Fibroblast of upper back skin (primary cell): ENCODE measurements at places on chromosomes 2 and 18.

DNA sequence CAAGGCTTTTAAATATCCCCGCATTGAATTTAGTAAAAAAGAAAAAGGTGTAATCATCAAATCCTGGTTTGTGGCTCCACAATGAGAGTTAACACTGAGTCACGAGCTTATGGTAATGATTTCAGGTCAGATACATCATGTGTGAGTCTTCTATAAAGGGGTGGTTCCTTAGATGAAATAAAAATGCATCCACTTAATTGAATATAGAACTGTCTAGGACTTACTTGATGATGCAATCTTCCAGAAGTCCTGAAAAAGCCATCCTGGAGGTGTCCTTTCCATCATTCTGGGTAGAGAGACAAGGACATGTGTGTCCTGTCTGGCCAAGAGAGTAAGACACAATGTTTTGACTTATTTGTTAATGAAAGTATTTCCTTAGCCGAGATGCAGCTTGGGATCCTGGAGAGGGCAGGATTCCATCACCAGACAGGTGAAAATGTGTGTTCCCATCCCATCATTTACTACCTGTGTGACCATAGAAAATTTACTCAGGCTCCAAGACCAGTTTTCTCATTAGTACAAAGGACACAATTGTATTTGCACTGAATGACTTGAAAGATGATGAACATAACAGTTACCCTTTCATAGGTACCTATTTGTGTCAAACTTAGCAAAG is 1539.8 kb upstream of the PIK3C3 start:
- DNase-seq, result peak; percentile 15

DNA sequence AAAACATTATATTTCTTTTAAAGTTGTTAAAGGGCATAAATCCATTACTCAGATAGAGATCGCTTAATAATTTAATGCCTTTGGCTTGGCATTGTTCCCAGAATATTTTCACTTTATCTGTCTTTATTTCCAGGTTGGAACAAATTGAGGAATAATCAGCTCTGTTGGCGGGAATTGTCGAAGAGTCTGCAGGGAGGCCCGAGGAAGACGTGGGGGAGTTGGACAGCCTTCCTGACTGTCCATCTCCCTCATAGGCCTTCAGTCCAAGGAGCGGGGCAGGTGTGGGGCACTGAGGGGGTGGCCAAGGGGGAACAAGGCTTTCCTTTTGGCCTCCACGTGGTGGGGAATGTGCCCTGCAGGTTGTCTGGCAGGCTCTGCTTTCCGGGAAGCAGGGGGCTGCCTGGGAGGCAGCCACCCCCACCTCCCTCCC is 179.6 kb downstream of the ZBTB7C start:
- no peak for DNase-seq

GRCh38 chr2:106065983-106066820 is 127.9 kb downstream of the UXS1 start:
- DNase-seq, result no peak

GRCh38 chr2:160324161-160324800 is 124.2 kb upstream of the ITGB6 start:
- DNase-seq, result peak; percentile 55

DNA sequence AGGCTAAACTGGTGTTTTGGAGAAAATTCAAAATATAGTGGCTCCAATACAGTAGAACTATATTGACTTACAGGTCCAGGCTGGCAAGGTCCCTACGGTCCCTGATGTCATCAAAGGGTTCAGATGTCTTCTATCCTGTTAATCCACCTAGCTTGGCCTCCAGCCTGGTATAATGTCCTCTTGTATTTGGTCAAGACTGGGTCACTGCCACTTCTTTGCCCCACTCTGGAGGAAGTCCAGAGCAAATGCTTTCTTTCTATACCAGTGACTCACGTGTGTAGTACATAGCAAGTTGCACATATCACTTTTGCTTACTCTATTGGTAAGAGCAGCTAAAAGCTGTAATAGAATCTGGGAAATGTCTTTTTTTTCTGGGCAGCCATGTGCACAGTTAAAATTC is 80.8 kb downstream of the LCLAT1 start:
- DNase-seq, result no peak

DNA sequence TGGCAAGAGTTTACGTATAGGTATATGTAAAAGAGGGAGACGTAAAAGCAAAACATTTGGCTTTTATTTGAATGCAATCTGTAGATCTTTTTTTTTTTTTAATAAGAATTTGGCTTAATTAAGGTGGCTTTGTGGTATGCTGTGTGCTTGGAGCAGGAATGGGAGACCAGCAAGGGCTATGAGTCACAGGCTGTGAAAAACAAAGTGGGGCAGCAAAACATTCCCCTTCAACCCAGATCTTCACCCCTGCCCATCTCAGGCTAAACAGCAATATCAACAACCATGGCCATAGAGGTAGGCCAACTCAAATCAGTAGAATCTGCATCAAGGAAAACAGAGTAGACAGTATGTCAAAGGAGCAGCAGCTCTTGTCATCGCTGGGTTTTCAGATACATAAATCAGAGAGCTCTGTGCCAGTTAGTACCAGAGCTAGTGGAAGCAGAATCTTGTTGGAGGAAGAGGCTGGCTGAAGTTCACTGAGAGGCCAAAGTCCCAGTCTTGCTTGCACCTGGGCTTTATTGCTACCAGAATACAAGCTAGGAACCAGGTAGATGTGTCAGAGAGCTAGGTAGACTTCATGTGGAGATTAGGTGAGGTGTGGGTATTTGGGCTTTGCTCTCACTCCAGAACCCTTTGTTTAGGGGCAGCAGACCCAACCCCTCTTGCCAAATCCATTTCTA is 191.5 kb upstream of the FANCL start:
- DNase-seq, result no peak

DNA sequence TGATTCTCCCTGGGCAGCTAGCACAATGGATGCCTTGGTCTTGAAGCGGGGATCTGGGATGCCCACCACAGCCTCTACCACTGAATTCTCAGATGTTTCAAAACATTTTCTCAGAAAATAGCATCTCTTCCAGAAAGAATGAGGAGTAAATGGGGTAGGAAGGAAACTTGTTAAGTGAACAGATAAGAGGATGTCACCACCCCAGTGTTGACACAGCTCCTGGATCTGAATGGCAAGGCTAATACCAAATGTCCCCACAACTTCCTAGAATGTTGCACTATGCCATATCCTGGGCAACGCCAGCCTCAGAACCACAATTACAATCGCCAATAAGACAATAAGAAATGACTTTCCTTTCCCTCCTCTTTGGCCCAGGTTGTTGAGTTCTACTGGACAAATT is 177.2 kb downstream of the BCL11A start:
- no peak for DNase-seq

DNA sequence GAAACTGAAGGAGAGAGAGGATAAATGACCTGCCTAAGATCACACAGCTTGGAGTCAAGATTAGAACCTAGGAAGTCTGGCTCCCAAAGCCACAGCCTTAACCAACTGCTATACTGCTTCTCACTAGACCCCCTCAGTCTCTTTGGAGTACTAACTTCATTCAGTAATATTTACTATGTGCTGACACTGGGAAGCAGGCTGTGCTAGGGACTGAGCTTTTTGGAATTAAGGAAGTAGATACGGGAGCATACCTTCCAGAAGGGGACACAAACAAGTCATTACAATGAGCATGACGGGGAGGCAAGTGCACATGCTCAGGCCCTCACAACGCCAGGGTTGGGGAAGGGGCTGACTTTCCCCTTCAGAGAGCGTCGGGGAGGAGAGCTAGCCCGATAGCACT is 97.7 kb downstream of the INO80D start:
- no peak for DNase-seq

DNA sequence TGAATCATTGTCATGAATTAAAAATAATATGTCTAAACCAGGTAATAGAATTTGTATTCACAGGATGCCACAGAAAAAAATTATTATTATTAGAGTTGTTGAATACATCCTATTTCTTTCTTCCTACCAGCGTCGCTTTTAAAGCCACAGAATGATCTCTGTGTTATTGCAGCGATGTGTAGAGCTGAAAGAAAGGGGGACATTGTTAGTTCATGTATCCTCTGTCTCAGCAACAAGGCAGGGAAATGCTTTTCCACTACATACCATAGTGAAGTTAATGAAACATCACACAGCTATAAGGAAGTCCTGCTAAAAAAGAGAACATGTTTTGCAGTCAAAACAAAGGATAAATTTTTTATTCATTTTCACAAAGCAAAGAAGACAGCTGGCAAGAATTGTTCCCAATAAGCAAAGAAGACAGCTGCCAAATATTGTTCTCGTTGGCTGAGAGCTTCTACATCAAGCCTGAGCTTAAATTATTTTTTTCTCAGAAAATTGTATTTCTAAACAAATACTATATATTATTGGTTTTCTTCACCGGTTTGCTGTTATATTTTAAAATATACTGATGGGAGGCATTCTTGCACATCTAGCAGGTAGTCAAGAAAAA is 1234.4 kb downstream of the SUCLG1 start:
- no peak for DNase-seq

- no peak for DNase-seq
Measured at GRCh38 chr2:138183705-138184104, 219.4 kb downstream of the HNMT start.

DNA sequence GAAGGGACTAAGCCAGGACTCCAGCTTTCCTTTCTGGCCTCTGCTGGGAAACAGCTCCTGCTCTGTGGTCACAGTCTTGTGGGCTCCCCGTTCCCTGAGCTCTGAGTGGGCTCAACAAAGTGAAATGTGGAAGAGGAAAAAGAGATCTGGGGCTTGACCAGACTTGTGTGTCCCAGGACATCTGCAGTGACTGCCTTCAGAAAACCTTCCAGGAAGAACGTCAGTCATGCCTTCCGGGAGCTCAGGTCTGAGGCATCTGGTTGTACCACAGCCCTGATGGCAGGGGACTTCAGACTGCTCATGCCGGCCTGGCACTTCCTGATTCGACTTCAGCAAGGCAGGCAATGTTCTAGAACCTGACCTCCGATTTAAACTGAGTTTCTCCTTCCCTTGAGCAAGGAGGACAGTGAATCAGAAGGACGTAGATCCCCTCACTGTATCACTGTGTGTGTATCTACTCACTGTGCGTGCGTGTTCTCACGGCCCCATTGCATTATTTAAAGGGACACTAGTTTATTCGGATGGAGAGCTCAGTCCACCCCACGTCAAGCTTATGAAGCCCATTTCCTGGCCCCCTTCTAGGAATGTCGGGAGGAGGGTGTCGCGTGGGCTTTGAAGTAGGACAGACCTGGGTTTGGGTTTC is 548 bp upstream of the FBLN7 start:
- peak; percentile 14 for DNase-seq

- no peak for DNase-seq
Measured at GRCh38 chr2:2302359-2302758, 28.7 kb downstream of the MYT1L start.

DNA sequence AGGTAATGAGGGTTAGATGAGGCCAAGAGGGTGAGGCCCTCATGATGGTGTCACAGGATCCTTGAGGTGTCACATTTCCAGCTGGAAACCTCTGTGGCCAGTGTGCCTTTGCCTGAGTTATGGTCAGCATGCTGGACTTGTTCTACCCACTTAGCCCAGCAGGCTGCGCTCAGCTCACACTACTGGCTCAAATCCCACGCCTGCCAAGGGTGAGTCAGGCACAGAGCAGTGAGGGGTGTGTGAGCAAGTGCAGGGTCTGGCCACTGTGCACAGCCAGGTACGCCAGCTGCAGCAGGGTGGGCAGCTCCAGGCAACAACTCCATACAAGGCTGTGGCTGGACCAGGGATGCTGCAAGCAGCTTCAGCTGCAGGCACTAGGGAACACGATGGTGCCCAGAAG is 616.6 kb upstream of the FSHR start:
- DNase-seq, result peak; percentile 38

DNA sequence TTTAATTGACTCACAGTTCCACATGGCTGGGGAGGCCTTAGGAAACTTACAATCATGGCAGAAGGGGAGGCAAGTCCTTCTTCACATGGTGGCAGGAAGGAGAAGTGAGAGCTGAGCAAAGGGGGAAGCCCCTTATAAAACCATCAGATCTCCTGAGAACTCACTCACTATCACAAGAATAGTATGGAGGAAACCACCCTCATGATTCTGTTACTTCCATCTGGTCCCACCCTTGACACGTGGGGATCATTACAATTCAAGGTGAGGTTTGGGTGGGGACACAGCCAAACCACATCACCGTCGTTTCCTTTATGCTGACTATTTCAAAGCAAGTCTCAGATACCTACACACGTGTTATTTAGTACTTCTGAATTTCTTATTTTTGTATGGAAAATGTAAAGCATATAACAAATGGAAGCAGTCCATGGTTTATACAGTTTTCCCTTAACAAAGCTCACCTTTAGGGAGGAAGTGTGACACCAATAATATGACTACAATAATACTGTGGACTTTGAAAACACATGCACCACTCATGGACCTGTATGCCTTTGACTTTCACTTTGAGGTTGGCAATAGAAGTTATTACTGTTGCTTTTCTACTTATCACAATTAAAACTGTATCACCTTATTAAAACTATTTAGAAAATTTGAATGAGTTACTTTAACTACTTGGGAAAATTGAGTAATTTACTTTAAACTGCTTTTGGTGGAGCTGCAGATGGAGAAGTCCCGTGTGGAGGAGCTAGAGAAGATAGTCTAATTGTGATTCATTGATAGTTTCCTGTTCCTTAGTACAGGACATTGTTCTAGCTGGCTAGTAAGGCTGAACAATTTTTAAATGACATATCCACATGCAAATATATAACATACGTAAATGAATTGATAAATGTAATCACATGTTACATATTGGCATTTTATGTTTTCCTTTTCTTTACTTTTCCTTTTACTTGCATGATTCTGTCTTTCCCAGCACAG is 37.3 kb downstream of the MTCL1 start:
- DNase-seq, result no peak

DNA sequence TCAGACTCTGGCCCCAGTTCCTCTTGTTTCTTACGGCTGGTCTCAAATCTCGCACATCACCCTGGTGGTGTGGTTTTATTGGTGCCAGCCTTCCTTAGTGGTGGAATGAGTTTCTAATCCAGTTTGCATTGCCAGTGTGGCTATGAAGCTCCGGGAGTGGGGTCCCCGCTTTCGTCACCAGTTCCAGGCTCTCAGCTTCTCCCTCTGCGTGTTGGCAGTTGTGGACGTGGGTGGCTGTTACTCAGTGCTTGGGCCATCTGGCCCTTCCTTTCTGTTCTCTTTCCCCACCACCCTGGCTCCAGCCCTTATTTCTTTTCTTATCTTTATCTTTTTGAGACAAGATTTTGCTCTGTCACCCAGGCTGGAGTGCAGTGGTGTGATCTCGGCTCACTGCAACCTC is 30.1 kb downstream of the EFR3B start:
- DNase-seq, result no peak

DNA sequence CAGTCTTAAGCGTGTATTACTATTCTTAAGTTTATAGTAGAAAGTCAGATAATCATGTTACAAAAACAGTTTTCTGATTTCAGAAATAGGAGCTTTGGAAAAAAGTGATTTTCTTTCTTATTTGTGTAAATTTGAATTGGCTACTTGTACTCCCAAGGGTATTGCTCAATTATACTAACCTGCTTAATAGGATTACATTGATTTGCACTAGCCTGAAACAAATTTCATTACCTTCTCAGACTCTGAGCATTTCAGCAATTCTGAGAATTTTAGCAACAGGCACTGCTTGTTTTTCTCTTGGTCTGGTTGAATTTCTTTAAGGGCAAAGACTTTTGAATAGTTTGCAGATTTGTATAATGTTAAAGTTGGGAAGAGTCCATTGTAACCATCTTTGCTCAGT is 87.2 kb upstream of the NXPH2 start:
- DNase-seq, result no peak
